ENCODE measurements at places on chromosomes 1 and 21. TPM values are rescaled to one million over a fixed set of nuclear protein-coding genes. Genes with fewer than 3 reads are reported as not detected.

CBR1 gene
- total RNA-seq: 377 TPM

RHOU gene
- 0.23 TPM for total RNA-seq

DIO1 gene
- total RNA-seq: not detected

DUSP12 gene
- total RNA-seq: 35.6 TPM

TRNP1 gene
- total RNA-seq: 94.1 TPM

KRTAP21-1 gene
- not detected for total RNA-seq
